Keratinocyte (primary cell): ENCODE measurements at places on chromosomes 11 and 22. TPM values are rescaled to one million over a fixed set of nuclear protein-coding genes. Genes with fewer than 3 reads are reported as not detected.

Gene MS4A6E
- not detected in 3 replicates for polyA plus RNA-seq

GRCh38 chr11:95655536-95655935 lies 134.0 kb downstream of the FAM76B start:
- H3K4me1 ChIP-seq, result no peaks in the 10 kb centered on the region
- no peaks in the 10 kb centered on the region for H3K36me3 ChIP-seq
- H3K27ac ChIP-seq, result no peak overlapping the region
- no peak overlapping the region for H3K4me3 ChIP-seq

DNA sequence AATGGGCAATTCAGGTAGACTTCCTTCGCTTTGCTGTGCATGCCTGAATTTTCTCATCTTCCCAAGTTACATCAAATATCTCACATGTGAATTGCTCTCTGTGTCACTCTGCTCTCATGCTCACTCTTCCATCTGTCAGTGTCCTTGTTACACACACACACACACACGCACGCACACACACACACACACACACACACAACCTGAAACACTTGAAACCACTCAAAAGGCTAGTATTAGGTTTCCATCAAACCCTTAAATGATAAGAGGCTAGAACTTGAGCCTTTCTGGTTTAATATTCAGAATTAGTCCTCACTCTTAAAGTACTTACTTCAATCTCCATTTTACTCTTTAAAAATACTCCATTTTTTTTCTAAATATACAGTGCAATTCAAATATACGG lies 282.4 kb downstream of the C11orf87 start:
- no peak for DNase-seq
- no peaks in the 10 kb centered on the region for H3K27me3 ChIP-seq
- no peaks in the 10 kb centered on the region for H3K4me1 ChIP-seq
- no peak overlapping the region for H3K27ac ChIP-seq
- H3K36me3 ChIP-seq, result no peaks in the 10 kb centered on the region
- H3K4me3 ChIP-seq, result no peak overlapping the region

Gene RBMXL2
- polyA plus RNA-seq, result not detected in 3 replicates

Gene OR52E1
- not detected in 3 replicates for polyA plus RNA-seq

- no peak overlapping the region for H3K27ac ChIP-seq
- DNase-seq, result no peak
- no peaks in the 10 kb centered on the region for H3K27me3 ChIP-seq
- no peaks in the 10 kb centered on the region for H3K4me1 ChIP-seq
- no peaks in the 10 kb centered on the region for H3K36me3 ChIP-seq
- no peak overlapping the region for H3K4me3 ChIP-seq
Observed at GRCh38 chr11:22157531-22157930, 35.4 kb upstream of the ANO5 start.

DNA sequence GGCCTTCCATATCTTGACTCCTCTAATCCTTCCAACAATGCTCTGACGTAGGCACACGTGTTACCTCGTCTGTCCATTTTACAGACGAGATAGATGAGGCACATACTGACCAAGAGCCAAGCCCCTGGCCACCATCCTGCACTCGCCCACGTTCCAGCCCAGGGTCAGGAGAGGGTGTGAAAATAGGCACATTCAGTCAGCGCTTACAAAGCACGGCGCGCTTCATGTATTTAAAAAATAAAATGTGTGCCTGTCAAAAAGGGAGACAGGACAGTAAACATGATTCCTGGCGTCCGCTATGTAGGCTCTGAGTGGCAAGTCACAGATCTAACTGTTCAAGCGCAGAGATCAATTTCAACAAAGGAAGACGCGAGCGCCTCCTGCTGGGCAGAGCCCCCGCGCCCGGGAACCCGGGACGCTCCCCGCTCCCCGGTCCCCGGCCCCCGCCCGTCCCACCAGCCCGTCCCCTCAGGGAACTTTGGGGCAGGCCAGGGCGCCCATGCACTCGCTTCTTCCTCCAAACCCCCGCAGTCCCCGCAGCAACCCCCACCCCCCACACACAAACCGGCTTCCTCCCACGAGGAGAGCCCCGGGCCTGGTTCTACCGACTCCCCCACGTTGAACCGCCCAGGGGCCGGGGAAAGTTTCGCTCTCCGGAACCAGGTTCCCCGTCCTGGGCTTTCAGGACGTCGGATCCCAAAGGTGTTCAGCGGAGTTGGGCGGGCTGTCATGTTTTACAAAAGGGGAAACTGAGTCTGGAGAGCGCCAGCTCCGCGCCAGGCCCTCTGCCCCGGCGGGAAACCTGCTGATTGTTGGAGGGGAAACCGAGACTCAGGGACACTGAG lies 10.4 kb upstream of the C1QTNF6 start:
- no peak for DNase-seq
- H3K27ac ChIP-seq, result peak overlapping the region; percentile 87
- peaks cover 37% of the 10 kb centered on the region for H3K4me1 ChIP-seq
- no peaks in the 10 kb centered on the region for H3K36me3 ChIP-seq
- H3K4me3 ChIP-seq, result peak overlapping the region; percentile 60

GRCh38 chr11:12090061-12090591 lies 20.3 kb upstream of the MICAL2 start:
- DNase-seq, result peak; percentile 98
- H3K27ac ChIP-seq, result peak overlapping the region; percentile 99
- H3K4me1 ChIP-seq, result peaks cover 77% of the 10 kb centered on the region
- no peak overlapping the region for H3K4me3 ChIP-seq

Gene APOBEC3G
- 4.7 to 11.3 TPM (median 7.8 TPM) in 3 replicates for polyA plus RNA-seq

GRCh38 chr22:24107661-24108060 lies 73.6 kb upstream of the SUSD2 start:
- peaks cover 6% of the 10 kb centered on the region for H3K4me1 ChIP-seq
- H3K36me3 ChIP-seq, result peaks cover 4% of the 10 kb centered on the region
- DNase-seq, result no peak
- no peak overlapping the region for H3K4me3 ChIP-seq
- no peak overlapping the region for H3K27ac ChIP-seq

- H3K27me3 ChIP-seq, result no peaks in the 10 kb centered on the region
- peaks cover 63% of the 10 kb centered on the region for H3K36me3 ChIP-seq
- H3K4me1 ChIP-seq, result peaks cover 22% of the 10 kb centered on the region
Observed at GRCh38 chr11:71442880-71443279, 5.3 kb downstream of the DHCR7 start.

DNA sequence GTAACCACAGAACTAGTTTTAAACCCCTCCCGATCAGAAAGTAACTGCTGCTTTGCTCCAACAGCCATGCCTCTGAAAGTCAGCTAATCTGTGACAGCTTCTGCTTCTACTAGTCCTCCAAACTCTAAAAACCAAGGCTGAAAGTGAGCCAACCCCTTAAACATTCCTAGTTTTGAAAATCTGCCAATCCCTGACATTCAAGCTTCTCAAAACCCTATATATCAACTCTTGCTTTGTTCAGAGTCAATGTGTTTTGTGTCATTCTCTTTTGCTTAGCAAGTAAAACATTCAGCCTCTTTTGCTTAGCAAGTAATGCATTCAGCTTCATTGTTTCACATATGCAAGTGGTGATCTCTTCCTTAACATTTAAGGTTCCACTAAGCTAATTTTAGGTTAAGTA lies 56.9 kb downstream of the ATG16L2 start:
- no peaks in the 10 kb centered on the region for H3K36me3 ChIP-seq
- H3K4me3 ChIP-seq, result no peak overlapping the region
- no peak for DNase-seq
- H3K27ac ChIP-seq, result no peak overlapping the region
- no peaks in the 10 kb centered on the region for H3K27me3 ChIP-seq

Gene OR51B2
- not detected in 3 replicates for polyA plus RNA-seq

- no peak overlapping the region for H3K4me3 ChIP-seq
- H3K4me1 ChIP-seq, result no peaks in the 10 kb centered on the region
- H3K36me3 ChIP-seq, result no peaks in the 10 kb centered on the region
- no peaks in the 10 kb centered on the region for H3K27me3 ChIP-seq
- no peak overlapping the region for H3K27ac ChIP-seq
- no peak for DNase-seq
Observed at GRCh38 chr11:134612140-134613030, 200.3 kb upstream of the B3GAT1 start.

- no peak for DNase-seq
- H3K27ac ChIP-seq, result peak overlapping the region; percentile 88
- no peaks in the 10 kb centered on the region for H3K27me3 ChIP-seq
- H3K36me3 ChIP-seq, result no peaks in the 10 kb centered on the region
- H3K4me3 ChIP-seq, result peak overlapping the region; percentile 75
Observed at GRCh38 chr11:8810540-8811301, 100.3 kb upstream of the AKIP1 start.

DNA sequence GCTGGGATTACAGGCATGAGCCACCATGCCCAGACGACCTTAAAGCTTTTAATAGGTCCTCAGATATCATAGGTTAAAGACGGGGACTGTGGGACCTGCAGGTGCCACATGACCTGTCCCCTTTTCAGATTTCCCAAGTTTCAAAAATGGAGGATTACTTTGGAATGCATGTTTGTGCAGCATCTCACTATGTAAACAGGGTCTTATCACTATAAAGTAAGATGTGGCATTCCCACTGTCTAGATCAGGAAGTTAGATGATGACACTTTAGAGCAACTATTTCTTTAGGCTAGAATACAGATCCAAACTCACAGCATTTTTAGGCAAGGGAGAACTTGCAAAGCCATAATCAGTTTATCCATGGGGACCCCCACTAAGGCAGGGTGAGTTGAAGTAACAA lies 92.8 kb downstream of the USP35 start:
- no peak overlapping the region for H3K4me3 ChIP-seq
- no peaks in the 10 kb centered on the region for H3K27me3 ChIP-seq
- no peak for DNase-seq
- H3K4me1 ChIP-seq, result no peaks in the 10 kb centered on the region
- no peaks in the 10 kb centered on the region for H3K36me3 ChIP-seq

DNA sequence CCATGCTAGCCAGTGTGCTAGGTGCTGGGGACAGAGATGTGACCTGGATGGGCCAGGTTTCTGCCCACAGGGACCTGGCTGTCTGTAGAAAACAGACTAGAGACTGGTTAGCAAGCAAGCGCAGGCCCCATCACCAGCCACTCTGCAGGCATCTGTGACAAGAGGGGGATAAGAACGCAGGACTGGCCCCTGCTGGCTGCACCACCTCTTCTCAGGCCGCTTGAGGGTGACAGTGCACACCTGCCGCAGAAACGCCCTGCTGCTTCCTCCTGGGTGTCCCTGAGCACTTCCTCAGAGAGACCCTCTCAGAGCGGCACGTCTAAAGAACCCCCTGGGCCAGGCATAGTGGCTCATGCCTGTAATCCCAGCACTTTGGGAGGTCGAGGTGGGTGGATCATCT lies 5.9 kb upstream of the PICK1 start:
- H3K27ac ChIP-seq, result no peak overlapping the region
- DNase-seq, result no peak
- no peak overlapping the region for H3K4me3 ChIP-seq
- no peaks in the 10 kb centered on the region for H3K4me1 ChIP-seq
- no peaks in the 10 kb centered on the region for H3K36me3 ChIP-seq

DNA sequence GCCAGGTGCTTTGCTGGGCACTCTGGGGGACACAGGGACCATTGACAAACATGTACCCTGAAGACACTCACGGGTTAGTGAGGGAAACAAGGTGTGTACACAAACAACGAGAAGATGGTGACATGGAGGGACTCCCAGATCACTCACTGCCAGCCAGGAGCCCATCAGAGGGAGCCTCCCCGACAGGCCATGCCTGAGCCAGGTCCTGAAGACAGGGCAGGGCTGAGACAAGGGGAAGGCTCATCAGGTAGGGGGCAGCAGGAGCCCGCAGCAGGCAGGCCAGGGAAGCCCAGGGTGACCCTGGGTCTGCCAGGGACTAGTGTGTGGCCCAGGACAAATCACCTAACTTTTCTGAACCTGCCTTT lies 127.9 kb downstream of the BUD13 start:
- H3K27ac ChIP-seq, result no peak overlapping the region
- H3K27me3 ChIP-seq, result no peaks in the 10 kb centered on the region
- H3K36me3 ChIP-seq, result no peaks in the 10 kb centered on the region
- no peak for DNase-seq
- no peaks in the 10 kb centered on the region for H3K4me1 ChIP-seq

DNA sequence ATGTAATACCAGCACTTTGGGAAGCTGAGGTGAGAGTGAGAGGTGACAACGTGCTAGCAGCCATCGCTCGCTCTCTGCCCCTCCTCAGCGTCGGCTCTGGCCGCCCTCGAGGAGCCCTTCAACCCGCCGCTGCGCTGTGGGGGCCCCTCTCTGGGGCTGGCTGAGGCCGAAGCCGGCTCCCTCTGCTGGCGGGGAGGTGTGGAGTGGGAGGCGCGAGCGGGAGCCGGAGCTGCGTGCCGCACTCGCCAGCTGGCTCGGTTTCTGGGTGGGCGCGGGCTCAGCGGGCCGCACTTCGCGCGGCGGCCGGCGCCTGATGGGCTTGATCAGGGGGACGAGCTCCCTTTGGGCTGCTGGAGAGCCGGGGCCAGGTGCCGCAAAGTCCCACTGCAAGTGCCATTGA lies 98.9 kb upstream of the UBASH3B start:
- no peaks in the 10 kb centered on the region for H3K27me3 ChIP-seq
- H3K4me3 ChIP-seq, result peak overlapping the region; percentile 22
- DNase-seq, result no peak
- H3K4me1 ChIP-seq, result no peaks in the 10 kb centered on the region
- H3K36me3 ChIP-seq, result no peaks in the 10 kb centered on the region
- no peak overlapping the region for H3K27ac ChIP-seq

DNA sequence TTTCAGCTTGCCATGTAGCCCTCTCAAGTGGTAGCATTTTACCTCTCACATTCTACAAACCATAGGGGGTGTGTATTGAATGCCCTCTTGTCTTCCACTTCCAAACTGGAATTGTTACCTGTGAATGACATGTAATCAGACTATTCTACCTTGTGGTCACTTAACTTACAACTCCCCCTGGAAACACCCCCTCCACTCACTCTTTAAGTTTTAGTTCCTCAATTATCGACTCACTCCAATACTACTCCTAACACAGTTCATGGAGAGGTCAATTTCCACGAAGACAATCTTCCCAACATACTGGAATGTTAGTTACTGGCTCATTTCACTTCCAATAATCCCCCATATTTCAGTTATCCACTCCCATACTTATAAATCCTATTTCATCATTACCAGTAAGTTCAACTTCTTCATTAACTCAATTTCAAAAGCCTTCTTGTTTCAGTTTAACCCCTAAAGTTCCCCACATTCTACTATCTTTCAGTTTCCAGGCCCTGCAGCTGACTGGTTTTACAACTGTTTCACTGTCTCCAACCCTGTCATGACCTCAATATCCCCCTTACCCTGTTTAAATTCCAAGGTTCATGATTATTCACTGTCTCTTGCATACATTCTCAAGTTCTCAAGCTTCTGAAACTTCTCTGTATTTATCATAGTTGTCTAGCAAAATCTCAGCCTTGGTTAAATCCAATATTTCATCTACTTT lies 92.5 kb downstream of the C11orf87 start:
- H3K27me3 ChIP-seq, result no peaks in the 10 kb centered on the region
- no peak overlapping the region for H3K27ac ChIP-seq
- peaks cover 5% of the 10 kb centered on the region for H3K4me1 ChIP-seq

GRCh38 chr11:70065318-70066135 lies 12.6 kb upstream of the ANO1 start:
- H3K4me1 ChIP-seq, result peaks cover 29% of the 10 kb centered on the region
- no peaks in the 10 kb centered on the region for H3K27me3 ChIP-seq
- no peak for DNase-seq
- H3K4me3 ChIP-seq, result no peak overlapping the region

DNA sequence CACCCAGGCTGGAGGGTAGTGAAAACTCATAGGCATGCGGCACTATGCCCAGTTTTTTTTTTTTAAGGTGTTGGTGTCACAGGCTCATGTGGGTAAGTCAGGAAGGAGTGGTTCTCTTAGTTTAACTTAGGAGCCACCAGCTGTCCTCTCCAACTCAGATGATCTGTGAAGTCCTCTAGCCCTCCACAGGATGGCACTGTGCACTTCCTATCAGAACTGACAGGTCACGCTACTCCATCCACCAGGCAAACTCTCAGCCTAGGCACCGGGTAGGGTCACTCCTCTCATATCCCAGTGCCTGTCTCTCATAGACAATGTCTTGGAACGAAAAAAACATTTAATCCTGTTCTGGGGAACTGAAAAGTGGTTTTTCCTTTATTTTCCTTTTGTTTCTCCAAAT lies 16.5 kb downstream of the NAP1L4 start:
- no peaks in the 10 kb centered on the region for H3K27me3 ChIP-seq
- DNase-seq, result no peak
- H3K27ac ChIP-seq, result no peak overlapping the region
- H3K4me1 ChIP-seq, result peaks cover 5% of the 10 kb centered on the region
- peaks cover 60% of the 10 kb centered on the region for H3K36me3 ChIP-seq
